Central memory CD4-positive, alpha-beta T cell (primary cell): ENCODE measurements at places on chromosomes 5 and 9.
A peak's percentile ranks its signal among the peaks of the same experiment; 100 is the strongest.

GRCh38 chr5:66002415-66002814, 76.0 kb downstream of the ERBIN start:
- DNase-seq = no peak

DNA sequence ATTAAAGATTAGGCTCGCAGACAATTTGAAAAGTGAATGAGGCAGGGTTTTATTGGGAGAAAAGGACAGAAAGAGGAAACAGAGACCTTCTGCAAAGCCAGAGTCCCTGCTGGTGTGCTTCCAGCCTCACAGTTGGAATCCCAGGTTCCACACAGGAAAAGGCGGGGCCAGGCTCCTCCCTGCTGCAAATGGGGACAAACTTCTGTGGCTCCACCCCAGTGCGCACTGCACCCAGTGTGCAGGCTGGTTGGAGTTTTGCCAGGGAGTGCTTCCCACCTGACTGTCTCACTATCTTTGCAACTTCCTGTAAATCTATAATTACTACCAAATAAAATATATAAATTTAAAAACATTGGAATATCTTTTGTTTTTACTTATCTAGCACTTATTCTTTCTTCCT, 386.0 kb upstream of the GRIN3A start:
- DNase-seq = no peak

DNA sequence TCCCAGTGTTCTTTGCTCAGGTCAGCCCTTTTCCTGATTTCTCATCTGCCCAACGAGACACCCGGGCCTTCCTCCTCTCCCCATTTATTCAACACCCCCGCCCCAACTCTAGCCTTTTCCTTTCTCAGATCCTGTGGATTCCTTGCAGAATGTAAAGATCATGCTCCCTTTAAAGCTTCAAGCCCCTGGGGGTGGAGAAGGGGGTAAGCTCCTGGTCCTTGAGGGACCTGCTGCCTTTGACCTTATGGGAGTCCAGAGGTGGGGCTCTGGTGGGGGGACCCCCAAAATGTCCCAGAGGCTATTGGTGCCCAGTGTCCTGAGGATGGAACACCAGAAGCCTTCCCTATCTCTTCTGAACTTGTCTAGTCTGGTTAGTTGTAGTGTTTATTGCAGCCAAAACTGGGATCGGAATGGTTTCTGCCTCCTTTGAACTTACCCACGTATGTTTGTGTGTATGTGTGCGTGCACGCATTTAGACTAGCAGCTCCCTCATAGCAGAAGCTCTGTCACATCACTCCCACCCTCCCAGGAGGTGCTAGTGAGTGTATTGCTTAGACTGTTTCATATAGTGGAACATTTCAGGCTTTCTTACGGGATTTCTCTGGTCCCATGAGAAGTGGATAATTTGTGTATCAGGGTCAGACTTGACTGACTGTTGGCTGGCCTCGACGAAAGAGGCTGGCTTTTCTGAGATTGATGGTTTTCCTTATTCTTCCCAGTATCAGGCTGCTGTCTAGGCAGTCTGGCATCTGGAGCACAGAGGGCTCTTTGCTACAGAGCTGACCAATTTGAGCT, 1.1 kb downstream of the GALNT10 start:
- peak; percentile 23 for DNase-seq

DNA sequence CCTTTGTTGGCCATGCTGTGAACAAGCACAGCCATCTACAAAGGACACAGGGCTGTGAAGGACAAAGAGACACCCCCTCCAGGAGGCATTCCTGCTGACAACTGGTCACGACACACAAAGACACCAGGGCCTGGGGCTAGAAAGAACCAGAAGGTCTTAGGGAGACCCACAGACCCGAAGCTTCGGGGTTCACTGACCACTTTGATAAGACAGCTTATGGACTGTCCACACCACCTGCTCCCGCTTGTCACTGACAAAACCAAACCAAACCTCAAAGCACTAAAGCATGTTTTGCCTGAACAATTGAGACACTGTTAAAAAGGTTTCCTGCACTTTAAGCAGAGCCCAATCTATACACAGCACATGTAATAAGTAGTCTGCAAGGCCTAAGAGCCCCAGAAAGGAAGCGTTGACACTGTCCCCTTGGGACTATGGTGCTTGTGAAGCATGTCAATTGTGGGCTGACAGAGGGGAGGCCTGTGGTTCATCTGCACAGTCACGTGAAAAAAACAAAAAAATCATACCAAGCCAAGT, 185.0 kb downstream of the GAPVD1 start:
- DNase-seq = no peak

DNA sequence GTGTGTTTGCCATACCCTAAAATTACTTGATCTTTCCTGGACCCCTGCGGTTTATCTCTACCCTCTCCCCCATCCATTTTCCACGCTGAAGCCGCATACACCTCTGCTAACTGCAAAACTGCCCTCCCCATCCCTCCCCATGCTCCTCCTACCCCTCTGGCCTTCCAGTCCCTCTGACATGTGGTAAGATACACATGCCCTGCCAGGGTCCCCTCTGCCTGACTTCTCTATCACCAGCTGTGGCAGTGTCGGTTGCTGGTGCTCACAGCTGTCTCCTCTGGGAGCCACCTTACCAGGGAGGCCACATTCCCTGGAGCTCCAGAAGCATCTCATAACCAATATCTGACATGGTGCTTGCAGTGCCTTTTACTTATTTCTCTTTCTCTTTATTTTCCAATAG, 58.9 kb upstream of the COL15A1 start:
- no peak for DNase-seq

DNA sequence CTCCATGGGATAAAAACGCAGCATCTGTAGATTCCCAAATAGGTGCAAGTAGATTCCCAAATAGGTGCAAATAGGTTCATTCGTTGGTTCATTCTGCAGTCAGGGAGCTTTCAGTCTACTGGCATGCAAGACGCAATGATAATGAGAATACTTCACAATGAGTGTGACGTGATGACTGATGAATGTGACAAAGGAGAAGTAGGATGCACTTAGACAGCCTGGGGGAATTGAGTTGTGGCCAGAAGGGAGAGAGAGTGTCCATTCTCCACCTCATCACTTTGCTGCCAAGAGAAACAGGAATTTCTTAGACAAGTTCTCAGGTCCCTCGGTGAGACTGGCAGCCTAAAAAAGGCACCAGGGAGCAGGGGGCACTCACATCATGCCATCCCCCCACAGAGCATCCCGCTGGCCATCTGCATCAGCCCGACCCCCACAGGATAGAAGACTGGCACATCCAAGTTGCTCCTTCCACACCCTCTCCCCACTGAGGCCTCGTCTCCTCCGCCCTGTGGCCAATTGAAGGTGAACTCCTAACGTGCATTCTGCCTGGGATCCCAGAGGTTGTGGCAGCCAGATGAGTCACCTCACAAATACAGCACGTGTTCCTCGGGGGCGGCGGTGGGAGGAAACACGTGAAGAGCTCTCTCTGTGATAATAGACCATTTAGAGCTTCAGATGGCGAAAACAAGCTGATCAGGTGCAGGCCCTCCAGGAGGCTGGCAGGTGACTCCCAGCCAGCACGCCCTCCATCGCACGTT, 19.9 kb upstream of the KCNIP1 start:
- DNase-seq = no peak

GRCh38 chr5:171313481-171314206, 4.6 kb downstream of the TLX3 start:
- DNase-seq = no peak

GRCh38 chr9:7245976-7246580, 488.3 kb downstream of the KDM4C start:
- no peak for DNase-seq

DNA sequence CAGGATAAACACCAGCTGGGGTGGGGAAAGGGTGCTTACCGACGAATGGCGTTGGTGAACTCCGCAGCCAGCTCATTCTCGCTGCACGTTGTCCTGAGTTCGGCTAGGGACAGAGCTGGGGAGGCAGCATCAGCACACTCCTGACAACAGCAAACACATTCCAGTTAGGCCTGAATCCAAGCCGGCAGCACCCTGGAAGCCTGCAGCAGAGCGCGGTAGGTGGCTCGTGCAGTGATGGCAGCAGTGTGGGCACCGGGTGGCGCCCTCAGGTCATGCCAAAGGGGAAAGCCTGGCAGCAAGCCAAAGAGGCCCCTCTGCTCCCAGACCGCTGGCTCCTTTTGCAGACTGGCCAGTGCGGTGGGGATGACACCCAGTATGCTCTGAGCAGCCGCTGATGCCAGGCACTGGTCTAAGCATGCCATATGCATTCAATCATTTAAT, 66.9 kb downstream of the DCP2 start:
- DNase-seq = no peak

- no peak for DNase-seq
Measured at GRCh38 chr5:66222455-66222854, 78.4 kb downstream of the SREK1 start.

- DNase-seq = no peak
Measured at GRCh38 chr9:38311382-38312270, 80.9 kb upstream of the ALDH1B1 start.

DNA sequence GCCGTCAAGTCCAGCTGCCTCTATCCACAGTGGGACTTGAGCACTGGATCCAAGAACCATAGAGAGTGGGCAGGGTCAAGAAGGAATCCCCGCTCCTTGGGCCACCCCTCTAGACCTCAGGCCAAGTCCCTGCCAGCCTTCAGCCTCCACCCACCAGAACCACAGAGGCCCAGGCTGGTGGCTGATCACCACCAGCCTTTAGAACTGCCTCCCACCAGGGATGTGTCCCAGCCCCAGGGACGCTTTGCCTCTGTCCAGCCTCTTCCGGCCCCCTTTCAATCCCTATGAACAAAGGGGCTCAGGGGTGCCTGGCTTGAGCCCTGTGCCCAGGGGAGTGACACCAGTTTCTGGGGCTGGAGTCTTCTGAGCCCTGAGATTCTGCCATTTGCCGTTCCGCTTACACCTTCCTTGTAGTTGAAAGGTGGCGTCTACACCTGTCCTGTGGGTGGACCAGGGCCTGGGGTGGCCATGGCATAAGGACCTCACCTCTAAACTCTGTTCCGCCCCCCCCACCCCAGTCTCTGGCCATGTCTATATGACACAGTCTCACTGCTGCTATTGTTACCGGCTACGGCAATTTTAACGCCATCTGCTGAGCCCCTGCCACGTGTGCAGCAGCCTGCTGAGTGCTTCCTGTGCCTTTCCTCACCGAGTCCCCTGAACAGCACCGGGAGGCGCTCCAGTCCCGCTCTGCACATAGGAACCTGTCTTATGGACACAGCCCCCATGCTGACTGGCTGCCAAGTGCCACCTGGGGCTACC, 35.7 kb upstream of the ORM1 start:
- DNase-seq = no peak

DNA sequence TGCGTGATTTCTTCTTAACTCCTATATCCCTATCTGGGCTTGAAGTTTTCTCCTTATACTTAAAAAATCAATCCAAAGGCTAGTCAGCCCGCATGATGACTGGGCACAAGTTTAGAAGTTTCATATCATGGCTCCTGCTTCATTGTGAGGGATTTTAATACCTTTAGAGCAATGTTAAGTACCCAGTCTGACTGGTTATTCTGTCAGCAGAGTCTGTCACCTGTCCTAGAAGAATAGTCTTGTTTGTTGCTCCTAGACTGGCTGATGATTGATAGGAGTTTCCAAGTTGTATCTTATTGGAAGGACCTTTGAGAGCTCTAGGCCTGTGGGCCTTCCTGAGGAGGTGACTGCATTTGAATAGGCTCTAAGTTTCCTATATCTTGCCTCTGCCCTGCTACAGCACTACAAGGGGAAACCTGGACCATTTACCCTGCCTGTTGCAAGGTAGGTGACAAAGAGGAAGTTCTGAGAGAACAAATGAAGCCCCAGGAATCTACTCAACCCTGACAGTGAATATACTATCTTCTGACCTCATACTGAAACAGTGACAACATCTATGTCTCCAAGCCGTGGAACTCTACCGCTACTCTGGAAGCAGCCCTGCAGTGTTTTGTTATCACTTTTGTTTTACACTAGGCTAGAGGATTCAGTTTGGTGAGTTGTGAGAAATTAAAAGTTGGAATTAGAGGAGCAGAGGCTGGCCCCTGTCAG, 66.5 kb downstream of the F2RL2 start:
- DNase-seq = no peak

- DNase-seq = no peak
Measured at GRCh38 chr9:12776513-12777055, 1.8 kb downstream of the LURAP1L start.

DNA sequence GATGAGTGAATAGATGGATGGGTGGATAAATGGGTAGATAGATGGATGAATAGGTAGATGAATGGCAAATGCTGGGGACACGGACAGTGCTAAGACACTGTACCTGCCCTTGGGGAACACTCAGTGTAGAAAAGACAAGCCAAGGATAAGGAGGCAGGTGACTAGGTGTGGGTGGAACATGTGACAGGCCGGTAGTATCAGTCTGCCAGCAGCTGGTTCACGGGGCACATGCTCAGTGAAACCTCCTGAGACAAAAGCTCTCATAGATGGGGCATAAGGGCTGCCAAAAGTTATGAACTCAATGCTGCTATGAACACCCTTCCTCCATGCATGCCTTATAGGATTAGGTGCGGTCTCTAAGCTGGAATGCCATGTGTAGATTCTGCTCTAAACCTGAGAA, 71.0 kb downstream of the C5orf15 start:
- no peak for DNase-seq

- peak; percentile 62 for DNase-seq
Measured at GRCh38 chr5:178483620-178484019, 106.6 kb downstream of the COL23A1 start.

- DNase-seq = no peak
Measured at GRCh38 chr5:148011398-148012137, 52.2 kb upstream of the SPINK5 start.

- DNase-seq = peak; percentile 91
Measured at GRCh38 chr9:95494416-95495371, 22.1 kb downstream of the PTCH1 start.

- DNase-seq = no peak
Measured at GRCh38 chr5:165157219-165157618, 1651.8 kb downstream of the MAT2B start.

GRCh38 chr5:133757396-133757945, 145.1 kb upstream of the FSTL4 start:
- DNase-seq = no peak

DNA sequence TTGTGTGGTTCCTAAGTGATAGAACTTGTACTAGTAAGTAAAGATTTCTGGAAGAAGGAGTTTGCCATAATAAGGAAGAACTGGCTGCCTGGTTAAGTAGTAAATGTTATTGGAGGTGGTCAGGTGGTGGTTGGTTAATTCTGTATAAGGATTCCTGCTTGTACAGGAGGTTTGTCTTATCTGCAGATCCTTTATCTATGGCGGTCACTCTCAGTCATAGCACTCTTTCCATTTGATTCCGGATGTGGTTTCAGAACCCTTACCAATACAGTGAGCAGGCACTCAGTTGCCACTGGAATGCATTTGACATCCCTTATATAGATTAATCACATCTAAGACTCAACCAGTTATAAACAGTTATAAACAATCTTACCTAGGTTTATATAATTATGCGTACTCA, 50.3 kb downstream of the RAD50 start:
- DNase-seq = no peak

DNA sequence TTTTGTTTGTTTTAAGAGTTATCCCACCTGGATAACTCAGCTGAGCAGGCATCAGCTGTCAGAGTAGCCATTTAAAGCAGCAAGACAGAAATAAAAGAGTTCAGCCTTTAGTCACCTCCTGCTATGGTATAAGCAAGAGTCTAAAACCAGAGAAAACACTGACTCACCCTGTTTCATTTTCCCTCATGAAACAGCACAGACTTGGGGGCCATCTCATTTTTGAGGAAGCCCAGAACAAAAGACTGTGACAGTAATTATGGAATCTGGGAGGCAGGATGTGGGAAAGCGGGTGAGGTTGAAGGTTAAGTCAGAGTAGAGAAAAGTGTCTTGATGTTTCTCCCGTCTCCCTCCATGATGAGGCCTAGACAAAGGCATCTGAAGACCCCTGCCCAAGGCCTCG, 90.2 kb upstream of the FAM174A start:
- DNase-seq = no peak

- no peak for DNase-seq
Measured at GRCh38 chr5:147613359-147613758, 103.5 kb upstream of the DPYSL3 start.
